Common myeloid progenitor, CD34-positive (primary cell): ENCODE measurements at places on chromosomes 16 and 17.

DNA sequence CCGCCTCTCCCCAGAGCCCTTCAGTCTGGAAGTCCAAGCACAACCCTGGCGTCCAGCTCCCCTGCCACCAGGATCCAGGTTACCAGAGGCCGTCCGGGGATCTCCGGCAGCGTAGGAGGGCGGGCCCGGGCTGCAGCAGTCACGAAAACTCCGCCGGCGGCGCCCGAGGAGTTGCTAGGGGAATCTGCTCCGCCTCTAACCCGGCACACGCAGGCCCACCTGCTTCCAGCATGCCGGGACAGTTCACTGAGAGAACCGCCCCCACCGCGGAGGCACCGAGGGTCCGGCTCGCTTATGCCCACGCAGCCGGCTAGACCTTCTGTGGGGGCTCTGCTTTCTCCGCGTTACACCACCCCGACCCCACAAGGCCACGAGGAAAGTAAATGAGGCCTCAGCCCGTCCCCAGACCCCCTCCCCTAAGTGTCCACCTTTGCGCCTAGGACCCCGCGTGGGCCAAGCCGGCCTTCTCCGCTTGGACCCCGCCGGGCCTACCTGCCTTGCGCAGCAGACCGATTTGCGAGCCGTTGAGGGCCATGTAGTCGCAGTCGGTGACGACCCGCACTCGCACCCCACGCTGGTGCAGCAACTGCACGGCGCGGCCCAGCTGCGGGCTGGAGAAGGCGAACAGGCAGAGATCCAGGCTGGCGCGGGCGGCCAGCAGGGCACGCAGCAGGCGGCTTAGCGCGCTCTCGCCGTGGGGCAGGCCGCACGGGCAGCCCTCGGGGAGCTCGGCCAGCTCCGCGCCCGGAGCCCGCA, 587 bp downstream of the PLD6 start:
- DNase-seq: peak; percentile 52

DNA sequence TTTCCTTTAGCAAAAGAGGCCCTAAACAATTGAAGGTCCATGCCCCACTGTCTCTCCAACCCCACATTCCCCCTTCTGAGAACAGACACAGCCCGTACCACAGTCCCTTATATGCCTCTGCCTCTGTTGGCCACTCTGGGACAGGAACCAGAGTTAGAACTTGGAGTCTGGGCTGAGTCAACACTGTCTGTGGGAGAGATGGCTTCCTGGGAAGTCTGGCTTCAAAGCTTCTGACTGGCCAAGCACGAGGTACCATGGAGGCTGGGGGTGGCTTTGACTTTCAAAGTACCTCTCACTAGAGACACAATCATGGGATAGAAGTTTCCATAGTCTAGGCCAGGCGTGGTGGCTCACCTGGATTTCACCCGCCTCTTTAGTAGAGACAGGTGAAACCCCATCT, 14.9 kb upstream of the SPOP start:
- no peak for DNase-seq

GRCh38 chr17:10754109-10754508, 24.3 kb upstream of the TMEM220 start:
- peak; percentile 43 for DNase-seq

DNA sequence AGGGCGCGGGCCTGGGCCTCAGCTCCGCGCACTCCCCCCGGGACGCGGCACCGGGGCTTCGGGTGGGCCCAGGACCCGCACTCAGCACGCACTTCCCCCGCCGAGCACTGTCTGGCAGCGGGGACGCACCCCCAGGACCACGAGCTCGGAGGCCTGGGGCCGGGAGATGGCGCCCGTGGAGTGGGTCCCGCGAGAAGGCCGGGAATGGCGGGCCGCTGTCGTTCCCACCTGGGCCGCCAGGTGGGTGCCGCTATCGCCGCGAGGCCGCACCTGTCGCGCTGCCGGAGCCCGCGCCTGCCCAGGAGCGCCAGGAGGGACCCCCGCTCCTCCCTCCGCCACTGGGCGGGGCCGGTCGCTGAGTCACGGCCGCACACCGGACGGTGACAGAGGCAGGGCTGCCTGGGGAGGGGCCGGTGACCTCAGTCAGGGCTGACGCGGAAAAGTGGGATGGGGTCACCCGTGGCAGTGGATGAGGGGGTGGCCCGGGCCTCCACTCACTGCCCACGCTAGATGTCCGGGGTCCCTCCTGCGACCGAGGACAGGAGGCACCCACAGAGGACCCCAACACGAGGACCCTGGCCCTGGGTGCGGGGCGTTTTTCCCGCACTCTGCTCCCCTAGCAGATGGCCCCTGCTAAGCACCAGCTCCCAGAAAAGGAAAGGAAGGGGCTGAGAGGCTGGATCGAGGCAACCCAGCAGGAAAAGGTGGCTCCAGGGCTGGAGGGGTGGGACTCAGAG, 6.9 kb upstream of the ACTG1 start:
- DNase-seq: no peak

GRCh38 chr17:56125830-56126819, 27.1 kb upstream of the ANKFN1 start:
- DNase-seq: peak; percentile 59

GRCh38 chr17:60601447-60602384, 1.7 kb downstream of the PPM1D start:
- DNase-seq: peak; percentile 77

DNA sequence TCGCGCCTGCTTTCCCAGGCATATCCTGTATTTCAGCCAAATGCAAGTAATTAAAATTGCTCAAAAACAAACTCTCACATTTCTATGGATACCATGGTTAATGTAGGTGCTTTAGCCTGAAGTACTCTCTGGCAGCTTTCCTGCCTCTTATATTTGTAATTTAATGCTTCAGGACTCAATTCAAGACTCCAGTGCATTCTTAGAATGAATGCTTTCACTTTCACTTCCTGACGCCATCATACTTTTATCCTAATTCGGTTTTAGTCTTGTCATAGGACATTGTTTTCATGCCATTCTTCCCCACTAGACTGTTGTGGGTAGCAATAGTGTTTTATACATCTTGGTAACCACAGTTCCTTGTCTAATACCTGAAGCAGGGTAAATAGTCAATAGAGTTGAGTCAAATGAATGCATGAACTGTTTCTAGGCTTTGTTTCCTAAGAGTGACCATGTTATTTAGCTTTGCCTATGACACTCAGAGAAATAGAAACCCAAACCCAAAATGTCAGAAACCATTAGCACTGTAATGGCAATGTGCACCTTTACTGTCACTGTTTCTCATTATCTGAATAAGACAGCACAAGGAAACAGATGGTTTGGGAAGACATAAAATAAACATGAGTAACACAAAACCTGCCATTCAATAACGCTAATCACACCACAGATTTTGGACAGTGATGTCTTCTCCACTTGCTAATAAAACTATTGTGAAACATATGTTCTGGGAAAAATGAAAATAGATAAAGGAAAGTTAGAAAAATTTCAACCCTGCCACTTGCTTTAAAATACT, 705.5 kb downstream of the CDH11 start:
- DNase-seq: no peak
